Dermis microvascular lymphatic vessel endothelial cell (primary cell): ENCODE measurements at places on chromosomes 3 and 15. TPM values are rescaled to one million over a fixed set of nuclear protein-coding genes. Genes with fewer than 3 reads are reported as not detected.

The NECTIN3 gene
- total RNA-seq, result 35.7 and 48.8 TPM in 2 replicates

The ISL2 gene
- 0.63 and 0.90 TPM in 2 replicates for total RNA-seq

The ADAMTS9 gene
- 33.4 and 38.2 TPM in 2 replicates for total RNA-seq

The ALDH1A3 gene
- 6.3 and 33.9 TPM in 2 replicates for total RNA-seq

The RTP3 gene
- not detected in 2 replicates for total RNA-seq

The PROS1 gene
- 9.0 and 17.2 TPM in 2 replicates for total RNA-seq

The ANKUB1 gene
- total RNA-seq, result under 0.01 TPM in 1 of 2 replicates, not detected in the other

The CD200R1 gene
- not detected in 2 replicates for total RNA-seq

The SUSD5 gene
- total RNA-seq, result 0.63 and 1.7 TPM in 2 replicates

The SOX2 gene
- not detected in 2 replicates for total RNA-seq

The ABI3BP gene
- 6.4 and 16.2 TPM in 2 replicates for total RNA-seq

The RBPMS2 gene
- total RNA-seq, result under 0.01 and 0.25 TPM in 2 replicates

The MLF1 gene
- 4.6 and 5.2 TPM in 2 replicates for total RNA-seq

The MRPL46 gene
- 14.8 and 16.9 TPM in 2 replicates for total RNA-seq

The RARRES1 gene
- 1.7 and 3.4 TPM in 2 replicates for total RNA-seq

The ARPP21 gene
- not detected in 2 replicates for total RNA-seq

The MAGEL2 gene
- total RNA-seq, result not detected in 2 replicates

The GNB4 gene
- total RNA-seq, result 60.8 and 61.6 TPM in 2 replicates

DNA sequence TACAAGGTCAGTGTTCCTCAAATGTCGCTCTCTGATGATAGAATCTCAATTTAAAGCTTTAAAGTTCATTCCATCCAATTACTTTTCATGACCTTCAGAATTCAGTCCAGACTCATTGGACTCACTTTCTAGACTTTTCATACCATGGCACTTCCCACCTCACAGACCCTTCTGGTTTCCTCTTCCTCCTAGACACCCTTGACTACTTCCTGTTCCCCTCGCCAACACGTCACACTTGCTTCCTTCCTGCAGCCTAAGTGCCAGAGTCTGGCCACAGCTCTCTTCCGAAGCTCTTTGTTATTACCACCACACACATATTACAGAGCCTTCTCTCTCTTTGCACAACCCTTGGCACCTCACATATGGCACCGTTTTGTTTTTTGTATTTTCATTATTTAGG is 59.1 kb upstream of the UMPS start:
- DNase-seq, result no peak

GRCh38 chr3:194879126-194879877 is 193.6 kb downstream of the FAM43A start:
- DNase-seq, result peak; percentile 50

DNA sequence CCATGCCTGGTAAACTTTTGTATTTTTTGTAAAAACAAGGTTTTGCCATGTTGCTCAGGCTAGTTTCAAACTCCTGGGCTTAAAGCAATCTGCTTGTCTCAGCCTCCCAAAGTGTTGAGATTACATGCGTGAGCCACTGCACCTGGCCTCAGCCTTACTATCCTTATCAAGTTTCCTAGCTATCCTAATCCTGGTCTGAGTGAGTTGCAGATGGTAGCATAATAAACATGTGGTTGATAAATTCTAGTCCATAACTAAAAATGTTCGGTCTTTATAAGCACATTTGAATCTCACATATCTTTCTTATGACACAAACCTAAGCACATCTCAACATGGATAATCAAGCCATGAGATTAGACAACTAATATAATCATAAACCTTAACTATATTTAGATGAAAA is 18.5 kb downstream of the NPHP3 start:
- no peak for DNase-seq

DNA sequence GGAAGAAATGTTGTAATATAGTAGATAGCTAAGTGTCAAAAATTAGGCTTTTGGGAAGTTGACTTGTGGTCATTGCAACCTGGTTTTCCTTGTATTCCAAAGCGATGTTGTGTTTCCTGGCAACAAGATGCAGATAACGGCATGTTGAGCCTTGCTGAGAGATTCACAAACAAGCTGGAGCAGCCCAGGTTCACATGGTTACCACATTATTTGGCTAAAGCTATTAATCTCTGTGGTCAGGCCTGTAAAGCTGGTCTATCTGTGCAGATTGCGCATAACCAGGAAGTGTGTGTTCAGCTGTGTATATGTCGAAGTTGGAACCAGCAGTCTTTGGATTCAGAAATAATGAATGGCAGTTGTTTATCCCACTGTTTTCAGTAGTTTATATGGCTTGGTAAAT is 6.6 kb downstream of the TIPARP start:
- peak; percentile 78 for DNase-seq

- no peak for DNase-seq
Observed at GRCh38 chr3:119989981-119990655, 104.1 kb downstream of the GSK3B start.

GRCh38 chr15:42392309-42393024 is 33.2 kb downstream of the CAPN3 start:
- no peak for DNase-seq

DNA sequence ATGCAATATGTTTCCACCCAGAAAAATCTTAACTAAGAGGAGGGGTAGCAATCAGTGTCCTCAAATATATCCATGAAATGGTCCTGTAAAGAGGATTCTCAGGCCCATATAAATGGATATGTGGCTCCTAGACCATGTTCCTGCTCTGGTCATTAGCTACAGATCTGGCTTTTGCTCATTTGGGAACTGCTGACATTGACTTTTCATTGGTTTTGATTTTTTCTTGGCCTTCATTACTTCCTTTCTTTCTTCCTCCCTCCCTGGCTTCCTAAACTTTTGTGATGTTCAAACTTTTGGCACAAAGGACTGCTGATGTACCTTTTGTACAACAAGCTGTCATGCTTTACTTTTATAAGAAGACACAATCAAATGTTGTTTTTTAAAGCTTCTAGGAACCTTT is 41.6 kb upstream of the SNRK start:
- no peak for DNase-seq

DNA sequence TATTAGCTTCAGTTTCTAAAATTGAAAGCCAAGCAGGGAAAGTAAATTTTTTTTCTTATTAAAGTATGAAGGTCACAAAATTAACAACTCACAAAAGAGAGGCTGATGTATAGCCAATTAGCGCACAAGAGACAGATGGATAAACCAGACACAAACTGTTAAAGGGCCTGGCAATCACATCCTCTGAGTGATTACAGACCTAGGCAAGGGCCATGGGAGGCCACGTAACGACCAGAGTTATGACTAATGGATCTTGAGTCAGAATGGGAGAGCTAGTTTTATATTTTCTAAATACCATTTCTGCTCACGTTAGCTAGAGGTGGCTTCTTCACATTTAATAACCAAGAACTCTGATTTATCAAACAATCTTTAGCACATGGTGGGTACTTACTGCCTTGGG is 17.8 kb upstream of the SCAMP5 start:
- no peak for DNase-seq

- no peak for DNase-seq
Observed at GRCh38 chr15:87312221-87312620, 944.3 kb downstream of the NTRK3 start.

DNA sequence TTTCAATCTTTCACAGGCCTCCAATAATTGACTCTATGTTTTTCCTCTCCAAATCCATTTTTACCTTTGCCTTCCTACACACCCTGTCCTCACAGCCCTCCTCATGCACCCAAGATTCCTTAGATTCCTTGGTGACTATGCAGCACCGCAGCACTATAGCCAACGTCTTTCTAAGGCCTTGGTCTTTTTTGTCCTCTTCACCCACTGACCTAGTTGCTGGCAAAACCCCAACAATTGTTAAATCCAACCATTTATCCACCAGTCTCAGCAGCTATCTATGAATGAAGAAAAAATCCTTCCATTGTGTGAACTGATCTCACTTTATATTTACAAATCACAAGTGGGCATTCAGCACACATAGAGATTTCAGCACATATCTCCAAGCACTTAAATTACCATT is 203.9 kb downstream of the VGLL3 start:
- DNase-seq, result no peak

DNA sequence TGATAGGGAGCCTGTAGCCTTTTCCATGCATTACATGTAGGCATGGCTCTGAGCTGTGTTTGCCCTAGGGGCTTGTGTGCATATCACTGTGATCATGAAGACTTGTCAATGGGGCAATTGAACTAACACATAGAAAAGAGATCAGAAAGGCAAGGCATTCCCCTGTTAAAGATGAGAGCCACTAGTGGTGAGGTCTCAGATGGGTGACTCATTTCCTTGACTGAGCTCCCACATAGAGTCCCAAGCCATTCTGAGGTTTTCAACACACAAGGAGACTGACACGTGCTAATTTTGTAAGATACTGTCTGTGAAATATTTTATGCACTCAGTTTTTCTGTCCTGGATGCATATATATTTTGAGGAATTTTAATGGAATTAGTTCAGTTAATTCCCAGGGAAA is 53.8 kb downstream of the SAMMSON start:
- DNase-seq, result no peak

- DNase-seq, result no peak
Observed at GRCh38 chr3:21372316-21372715, 378.7 kb downstream of the ZNF385D start.

GRCh38 chr15:35602836-35603235 is 56.9 kb upstream of the DPH6 start:
- DNase-seq, result no peak

- no peak for DNase-seq
Observed at GRCh38 chr3:58580826-58581327, 3.7 kb upstream of the FAM107A start.

- DNase-seq, result no peak
Observed at GRCh38 chr3:126845920-126846715, 136.8 kb upstream of the PLXNA1 start.

DNA sequence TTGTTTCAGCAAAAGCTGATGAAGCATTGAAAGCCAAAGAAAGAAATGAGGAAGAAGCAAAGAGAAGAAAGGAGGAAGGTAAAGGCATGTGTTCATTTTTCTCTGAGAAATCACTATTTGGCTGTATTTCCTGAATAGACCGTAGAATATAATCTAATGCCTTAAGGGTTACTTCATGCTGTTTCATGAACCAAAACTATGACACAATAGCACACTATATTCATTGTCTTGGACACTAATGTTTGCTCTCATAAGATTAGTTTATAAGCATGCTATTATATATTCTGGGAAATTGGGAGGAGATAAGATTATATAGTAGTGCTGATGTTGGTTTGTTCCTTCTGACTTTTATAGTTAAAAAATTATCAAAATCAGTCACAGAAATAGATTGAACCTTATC is 110.1 kb upstream of the MLF1 start:
- DNase-seq, result no peak

GRCh38 chr15:49855917-49856637 is 235.2 kb downstream of the DTWD1 start:
- no peak for DNase-seq

GRCh38 chr15:96353930-96354730 is 23.6 kb downstream of the NR2F2 start:
- DNase-seq, result peak; percentile 87

DNA sequence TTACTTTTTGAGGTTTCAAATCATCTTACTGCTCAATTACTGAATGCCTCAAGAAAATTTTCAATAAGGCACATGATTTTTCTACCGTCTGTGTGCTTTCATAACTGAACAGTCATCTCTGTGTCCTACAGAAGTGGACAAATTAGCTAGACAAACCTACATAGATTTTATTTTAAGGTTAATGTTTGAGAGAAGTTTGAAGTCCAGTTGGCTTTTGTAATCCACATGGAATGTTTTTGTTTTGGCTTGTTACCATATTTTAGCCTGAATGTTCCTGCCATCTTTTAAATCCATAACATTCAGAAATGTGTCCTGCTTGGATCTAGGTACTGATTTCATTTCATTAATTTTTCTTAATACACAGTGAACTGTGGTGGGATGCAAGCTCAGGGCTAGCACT is 730.1 kb downstream of the IGSF11 start:
- DNase-seq, result no peak

DNA sequence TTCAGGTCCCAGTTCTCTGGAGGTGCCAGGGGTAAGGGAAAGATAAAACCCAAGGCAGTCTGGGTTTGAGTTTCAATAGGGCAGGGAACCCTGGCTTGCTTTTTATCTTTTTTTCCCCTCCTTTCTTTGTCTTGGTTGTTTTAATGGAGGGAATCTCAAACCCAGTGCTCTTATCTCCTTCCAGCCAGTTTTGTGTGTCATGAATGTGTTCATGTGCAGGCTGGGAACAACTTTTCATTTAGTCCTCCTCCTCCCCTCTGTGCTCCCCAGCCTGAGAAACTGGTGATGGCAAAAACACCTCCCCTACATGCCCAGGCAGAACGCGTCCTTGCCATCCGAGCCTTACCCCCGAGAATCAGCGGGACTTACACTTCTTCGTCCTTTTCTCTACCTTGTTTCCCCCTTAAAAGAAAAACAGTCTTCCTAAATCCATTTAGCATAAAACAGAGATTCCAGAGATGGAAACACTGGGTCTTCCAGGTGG is 10.9 kb downstream of the SEMA3G start:
- DNase-seq, result no peak

DNA sequence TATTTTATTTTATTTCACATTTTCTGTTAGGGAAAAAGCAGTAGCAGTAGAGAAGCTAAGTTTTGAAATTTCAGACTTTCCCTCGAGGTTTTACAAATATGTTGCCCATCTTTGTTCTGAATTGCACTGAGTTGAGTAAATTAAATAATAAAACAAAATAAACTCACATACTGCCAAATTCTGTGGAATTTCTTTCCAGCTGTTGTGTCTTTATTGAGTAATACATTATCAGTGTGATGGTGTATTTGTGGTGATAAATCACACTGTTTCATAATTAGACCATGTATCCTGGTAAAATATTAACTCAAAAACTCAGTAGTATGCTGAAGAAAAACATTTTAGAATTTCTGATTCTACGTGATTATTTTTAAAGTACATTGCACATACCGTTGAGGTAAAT is 592.1 kb downstream of the SI start:
- DNase-seq, result no peak

GRCh38 chr3:113234688-113235260 is 23.4 kb downstream of the BOC start:
- no peak for DNase-seq

- no peak for DNase-seq
Observed at GRCh38 chr3:81503026-81503425, 258.4 kb downstream of the GBE1 start.
